ENCODE measurements at places on chromosomes 4 and X.
A peak's percentile ranks its signal among the peaks of the same experiment; 100 is the strongest.

DNA sequence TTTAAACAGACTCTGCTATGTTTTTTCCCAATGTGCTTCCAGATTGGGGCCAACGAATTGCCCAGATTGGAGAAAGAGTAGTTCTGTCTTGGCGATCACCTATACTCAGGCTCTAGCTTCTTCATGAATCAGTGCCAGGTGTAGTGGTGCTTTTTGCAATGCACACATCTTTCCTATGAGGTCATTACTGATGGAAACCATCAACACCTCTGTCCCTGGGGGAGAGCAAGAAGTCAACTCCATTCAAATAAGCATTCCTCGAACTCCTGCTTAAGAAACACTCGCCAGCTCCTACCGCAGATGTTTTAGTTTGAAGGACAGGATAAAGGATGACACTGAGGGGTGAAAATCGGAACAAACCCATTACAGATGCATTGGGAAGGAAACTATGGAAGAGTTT lies 156.5 kb upstream of the DKK2 start:
- no peak overlapping the region for H3K27ac ChIP-seq
- no peaks in the 10 kb centered on the region for H3K36me3 ChIP-seq
- H3K27me3 ChIP-seq, result no peaks in the 10 kb centered on the region

GRCh38 chrX:136856551-136856950 lies 24.0 kb downstream of the RBMX start:
- H3K4me1 ChIP-seq, result no peaks in the 10 kb centered on the region
- no peak overlapping the region for H3K27ac ChIP-seq
- no peaks in the 10 kb centered on the region for H3K27me3 ChIP-seq
- H3K36me3 ChIP-seq, result peaks cover 9% of the 10 kb centered on the region
- no peak for DNase-seq
- H3K4me3 ChIP-seq, result no peak overlapping the region

GRCh38 chr4:113636877-113637276 lies 124.7 kb downstream of the CAMK2D start:
- no peaks in the 10 kb centered on the region for H3K36me3 ChIP-seq
- H3K27me3 ChIP-seq, result no peaks in the 10 kb centered on the region
- H3K4me3 ChIP-seq, result no peak overlapping the region
- H3K4me1 ChIP-seq, result peaks cover 8% of the 10 kb centered on the region

DNA sequence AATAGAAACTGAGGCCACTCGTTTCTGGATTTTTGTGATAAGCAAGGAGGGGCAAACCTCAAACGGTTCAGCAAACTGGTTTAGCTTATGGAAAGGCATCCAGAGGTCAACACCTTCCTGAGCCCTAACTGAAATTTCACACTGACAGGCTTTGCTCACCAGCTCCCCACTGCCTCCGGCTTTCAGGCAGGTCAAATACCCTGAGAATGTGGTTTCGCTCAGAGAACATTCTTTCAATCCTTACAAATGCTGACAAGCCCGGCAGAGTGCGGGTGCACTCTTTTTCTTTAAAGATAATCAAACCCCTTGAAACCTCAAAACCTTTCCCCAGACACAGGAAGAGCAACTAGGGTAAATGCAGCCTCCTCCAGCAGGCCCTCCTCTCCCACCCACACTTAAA lies 41.5 kb downstream of the CD40LG start:
- no peaks in the 10 kb centered on the region for H3K27me3 ChIP-seq
- no peaks in the 10 kb centered on the region for H3K36me3 ChIP-seq
- peak overlapping the region; percentile 76 for H3K27ac ChIP-seq
- peaks cover 2% of the 10 kb centered on the region for H3K4me1 ChIP-seq

DNA sequence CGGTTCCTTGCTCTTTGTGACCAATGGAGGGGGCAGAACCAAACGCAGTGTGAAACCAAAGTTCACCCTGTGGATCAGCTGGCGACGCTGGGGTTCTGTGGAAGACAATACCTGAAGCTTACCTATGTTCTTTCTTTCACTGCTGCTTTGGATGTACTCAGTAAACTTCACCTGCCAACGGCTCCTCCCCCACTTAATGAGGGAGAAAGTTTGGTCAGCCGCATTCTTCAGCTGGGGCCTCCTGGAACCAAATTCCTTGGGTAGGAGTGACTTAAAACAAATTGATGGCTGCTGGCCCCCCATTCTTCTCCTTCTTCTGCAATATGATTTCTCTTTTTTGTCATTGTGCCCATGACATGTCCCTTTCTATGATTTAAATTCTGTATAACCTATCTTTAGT lies 282.4 kb downstream of the ANK2 start:
- H3K27me3 ChIP-seq, result no peaks in the 10 kb centered on the region
- no peak overlapping the region for H3K4me3 ChIP-seq
- peaks cover 4% of the 10 kb centered on the region for H3K4me1 ChIP-seq
- no peak overlapping the region for H3K27ac ChIP-seq

DNA sequence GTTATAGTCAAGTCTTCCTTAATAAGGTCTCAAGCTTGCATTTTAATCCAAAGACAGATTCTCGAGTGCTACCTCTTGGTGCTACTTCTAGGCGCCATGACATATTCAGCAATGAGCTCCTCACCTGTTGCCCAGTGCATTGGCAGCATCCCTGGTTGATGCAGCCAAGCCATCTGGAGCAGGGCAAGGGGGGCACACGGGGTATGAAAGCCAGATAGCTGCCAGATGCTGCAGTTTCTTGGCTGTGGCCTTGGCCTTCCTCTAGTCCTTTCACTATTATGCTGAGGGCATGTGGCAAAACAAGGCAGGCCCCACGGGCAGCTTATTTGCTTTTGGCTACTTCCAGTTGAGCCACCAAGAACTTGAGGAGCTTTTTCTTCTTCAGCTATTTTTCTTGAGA lies 168.6 kb upstream of the PGRMC2 start:
- no peak overlapping the region for H3K27ac ChIP-seq
- no peak overlapping the region for H3K4me3 ChIP-seq
- H3K36me3 ChIP-seq, result no peaks in the 10 kb centered on the region
- no peaks in the 10 kb centered on the region for H3K27me3 ChIP-seq
- H3K4me1 ChIP-seq, result peaks cover 14% of the 10 kb centered on the region
- no peak for DNase-seq

- no peak for DNase-seq
- no peaks in the 10 kb centered on the region for H3K4me1 ChIP-seq
- no peaks in the 10 kb centered on the region for H3K27me3 ChIP-seq
- no peak overlapping the region for H3K4me3 ChIP-seq
These were observed 66.6 kb upstream of the HS3ST1 start for GRCh38 chr4:11495291-11495690.

DNA sequence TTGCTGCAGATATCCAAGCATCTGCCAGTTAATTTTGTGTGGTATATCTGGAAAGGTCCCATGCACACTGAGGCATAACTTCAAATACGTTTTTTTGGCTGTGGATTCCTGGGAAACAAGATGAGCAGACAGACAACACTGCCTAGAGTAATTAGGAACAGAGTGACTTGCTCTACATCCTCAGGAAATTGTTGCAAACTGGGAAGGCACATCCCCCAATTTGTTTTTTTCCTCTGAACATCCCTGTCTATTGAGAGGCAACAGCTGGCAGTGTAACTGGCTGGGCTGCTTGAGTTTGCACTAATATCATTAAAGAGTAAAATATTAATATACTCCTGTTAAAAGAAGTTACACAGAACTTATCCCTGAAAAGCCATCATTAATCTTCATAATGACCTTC lies 207.7 kb upstream of the SLIT2 start:
- no peaks in the 10 kb centered on the region for H3K36me3 ChIP-seq
- H3K4me1 ChIP-seq, result no peaks in the 10 kb centered on the region
- no peaks in the 10 kb centered on the region for H3K27me3 ChIP-seq
- DNase-seq, result peak; percentile 3

DNA sequence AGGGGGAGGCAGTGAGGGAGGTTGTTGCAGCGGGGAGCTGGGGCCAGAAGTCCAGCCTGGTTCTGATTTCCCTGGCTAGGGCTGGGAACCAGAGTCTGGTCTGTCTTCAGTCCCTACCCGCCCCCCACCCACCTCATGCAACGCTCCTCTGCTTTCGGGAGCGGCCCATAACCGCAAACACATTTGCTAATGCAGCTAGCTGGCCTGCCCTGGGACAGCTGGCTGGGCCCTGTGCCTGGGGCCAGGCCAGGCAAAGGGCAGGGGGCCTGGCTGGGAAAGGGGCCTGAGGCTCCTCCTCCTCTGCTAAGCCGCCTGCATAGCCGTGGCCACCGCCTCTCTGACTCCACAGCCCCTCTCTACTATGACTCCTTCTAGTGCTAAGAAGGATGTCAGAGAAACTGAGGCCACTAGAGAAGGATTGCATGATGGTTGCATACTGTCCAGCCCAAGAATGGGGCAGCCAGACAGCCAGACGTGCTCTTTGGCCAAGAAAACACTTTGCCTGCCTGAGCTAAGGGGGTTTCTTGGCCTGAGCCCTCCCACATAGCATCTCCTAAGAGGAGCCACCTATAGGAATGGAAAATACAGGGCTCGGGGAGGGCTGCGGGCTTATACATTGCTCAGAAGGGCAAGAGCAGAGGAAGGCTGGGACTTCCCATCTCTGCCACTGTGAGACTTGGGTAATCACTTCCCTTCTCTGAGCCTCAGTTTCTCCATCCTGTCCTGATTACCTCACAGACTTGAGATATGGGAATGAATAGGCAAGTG lies 76.9 kb downstream of the PJA1 start:
- peaks cover 3% of the 10 kb centered on the region for H3K4me1 ChIP-seq
- peak; percentile 29 for DNase-seq
- no peak overlapping the region for H3K27ac ChIP-seq
- H3K27me3 ChIP-seq, result peaks cover 90% of the 10 kb centered on the region
- no peak overlapping the region for H3K4me3 ChIP-seq

DNA sequence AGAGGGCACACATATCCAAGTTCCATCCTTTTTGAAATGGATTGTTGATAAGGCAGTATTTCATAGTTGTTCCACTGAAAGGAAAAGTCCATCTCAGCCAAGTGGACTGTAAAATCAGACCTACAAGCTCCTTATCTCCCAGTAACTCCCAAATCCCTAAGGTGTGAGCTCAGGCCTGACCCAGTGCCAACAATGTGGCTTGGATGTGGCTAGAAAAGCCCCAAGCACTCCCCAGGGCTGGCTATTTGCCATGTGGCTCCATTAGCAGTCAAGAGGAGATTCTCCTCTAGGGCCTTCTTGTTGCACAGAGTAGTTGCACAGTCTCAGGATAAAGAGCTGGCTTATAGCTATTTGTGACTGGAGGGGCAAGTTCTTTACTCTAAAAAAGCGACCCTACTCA lies 25.0 kb upstream of the DGKK start:
- no peak overlapping the region for H3K4me3 ChIP-seq
- H3K36me3 ChIP-seq, result no peaks in the 10 kb centered on the region
- H3K4me1 ChIP-seq, result no peaks in the 10 kb centered on the region

DNA sequence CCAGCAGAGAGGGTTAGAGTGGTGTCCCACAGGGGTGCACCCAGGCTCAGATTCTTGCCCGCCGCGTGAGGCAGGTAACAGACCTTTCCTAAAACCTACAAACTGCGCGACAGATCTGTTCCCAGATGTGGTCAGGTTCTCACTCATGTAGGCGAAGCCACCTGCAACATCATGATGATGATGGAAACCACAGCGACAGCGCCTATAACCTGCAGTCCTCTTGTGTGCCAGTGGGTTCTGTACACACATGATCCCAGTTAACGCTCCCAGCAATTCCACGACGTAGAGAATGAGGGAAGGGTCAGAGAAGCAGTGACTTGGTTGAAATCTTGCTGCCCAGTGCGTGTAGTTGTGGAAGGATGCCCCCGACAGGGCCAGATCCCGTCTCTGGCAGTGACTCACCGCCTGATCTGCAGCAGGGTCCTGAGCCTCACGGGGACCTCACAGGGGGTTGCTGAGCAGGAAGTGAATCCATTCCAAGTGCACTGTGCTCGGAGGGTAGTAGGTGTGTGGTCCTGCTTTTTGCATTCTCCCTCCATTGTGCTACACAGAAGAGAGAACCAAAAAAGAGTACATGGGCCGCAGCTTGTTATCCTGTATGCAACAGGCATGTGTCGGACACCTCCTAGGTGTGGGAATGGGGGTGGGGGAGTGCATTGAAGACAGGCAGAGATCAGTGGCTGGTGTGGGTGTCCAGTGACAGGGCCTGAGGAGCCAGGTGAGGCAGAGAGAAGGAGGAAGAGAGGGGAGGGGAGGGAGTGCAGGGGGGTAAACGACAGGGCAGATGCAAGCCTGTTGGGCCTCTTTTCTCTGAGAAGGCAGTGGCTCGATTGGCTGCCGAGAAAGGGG lies 66.6 kb downstream of the MTMR1 start:
- no peak overlapping the region for H3K4me3 ChIP-seq
- H3K27ac ChIP-seq, result no peak overlapping the region
- peaks cover 34% of the 10 kb centered on the region for H3K36me3 ChIP-seq
- H3K27me3 ChIP-seq, result no peaks in the 10 kb centered on the region
- peaks cover 9% of the 10 kb centered on the region for H3K4me1 ChIP-seq

DNA sequence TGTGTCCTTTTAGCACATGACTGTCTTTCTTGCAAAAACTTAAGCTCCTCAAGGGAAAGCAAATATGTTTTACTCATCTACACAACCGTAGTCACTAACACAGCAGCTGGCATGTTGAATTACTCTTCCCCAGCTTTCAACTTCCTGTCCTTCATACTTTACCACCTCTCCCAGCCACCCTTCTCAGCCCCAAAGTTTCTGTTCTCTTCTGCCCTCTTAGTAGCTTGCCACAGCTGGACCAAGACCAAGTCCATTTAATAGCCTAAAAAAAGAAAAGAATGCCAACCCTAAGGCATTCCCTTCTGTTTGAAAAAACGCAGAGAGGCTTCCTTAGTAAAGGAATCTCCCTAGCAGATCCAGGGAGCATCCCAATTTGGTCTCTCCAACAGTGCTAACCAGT lies 36.8 kb downstream of the SRPX2 start:
- H3K36me3 ChIP-seq, result peaks cover 9% of the 10 kb centered on the region
- H3K27me3 ChIP-seq, result peaks cover 31% of the 10 kb centered on the region
- DNase-seq, result no peak
- H3K27ac ChIP-seq, result no peak overlapping the region

DNA sequence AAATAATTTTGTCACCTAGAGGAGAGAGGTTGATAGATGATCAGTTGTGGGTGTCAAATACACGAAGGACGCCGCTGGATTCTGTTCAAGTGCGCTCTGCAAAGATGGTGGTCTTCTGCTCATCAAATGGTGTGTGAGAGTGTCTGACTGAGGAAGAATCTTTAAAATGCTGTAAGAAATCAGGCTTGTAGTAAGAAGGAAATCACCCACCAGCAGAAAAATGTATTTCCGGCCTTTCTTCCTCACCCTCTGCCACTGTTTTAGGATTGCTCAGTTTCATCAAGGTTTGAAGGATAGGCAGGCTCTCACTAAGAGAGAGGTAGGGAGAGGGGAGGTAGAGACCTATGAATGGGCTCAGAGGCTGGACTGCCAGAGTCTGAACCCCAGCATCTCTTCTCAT lies 28.7 kb downstream of the RHOH start:
- H3K4me3 ChIP-seq, result no peak overlapping the region
- DNase-seq, result no peak
- no peaks in the 10 kb centered on the region for H3K36me3 ChIP-seq
- no peak overlapping the region for H3K27ac ChIP-seq

Measured in mesenchymal stem cell (in vitro differentiated cells and primary cell).